PC-9 (cell line): ENCODE measurements at places on chromosomes 2 and 18. TPM values are rescaled to one million over a fixed set of nuclear protein-coding genes. Genes with fewer than 3 reads are reported as not detected.

RBM44 gene
- 0.94 and 1.5 TPM in 2 replicates for total RNA-seq

SNTG2 gene
- total RNA-seq: not detected in 2 replicates

SIX2 gene
- 10.2 and 11.9 TPM in 2 replicates for total RNA-seq

PLCL1 gene
- not detected in 2 replicates for total RNA-seq

MC2R gene
- not detected in 2 replicates for total RNA-seq

GRCh38 chr2:144156736-144157640 lies 362.9 kb downstream of the ZEB2 start:
- DNase-seq: no peak
- H3K27ac ChIP-seq: no peak overlapping the region
- H3K4me3 ChIP-seq: no peak overlapping the region
- no peaks in the 10 kb centered on the region for H3K36me3 ChIP-seq
- H3K27me3 ChIP-seq: no peaks in the 10 kb centered on the region
- no peaks in the 10 kb centered on the region for H3K4me1 ChIP-seq

GRCh38 chr2:126808929-126809328 lies 89.8 kb upstream of the TEX51 start:
- no peaks in the 10 kb centered on the region for H3K36me3 ChIP-seq
- H3K4me3 ChIP-seq: no peak overlapping the region
- no peak for DNase-seq
- H3K27ac ChIP-seq: no peak overlapping the region
- H3K4me1 ChIP-seq: no peaks in the 10 kb centered on the region

DNA sequence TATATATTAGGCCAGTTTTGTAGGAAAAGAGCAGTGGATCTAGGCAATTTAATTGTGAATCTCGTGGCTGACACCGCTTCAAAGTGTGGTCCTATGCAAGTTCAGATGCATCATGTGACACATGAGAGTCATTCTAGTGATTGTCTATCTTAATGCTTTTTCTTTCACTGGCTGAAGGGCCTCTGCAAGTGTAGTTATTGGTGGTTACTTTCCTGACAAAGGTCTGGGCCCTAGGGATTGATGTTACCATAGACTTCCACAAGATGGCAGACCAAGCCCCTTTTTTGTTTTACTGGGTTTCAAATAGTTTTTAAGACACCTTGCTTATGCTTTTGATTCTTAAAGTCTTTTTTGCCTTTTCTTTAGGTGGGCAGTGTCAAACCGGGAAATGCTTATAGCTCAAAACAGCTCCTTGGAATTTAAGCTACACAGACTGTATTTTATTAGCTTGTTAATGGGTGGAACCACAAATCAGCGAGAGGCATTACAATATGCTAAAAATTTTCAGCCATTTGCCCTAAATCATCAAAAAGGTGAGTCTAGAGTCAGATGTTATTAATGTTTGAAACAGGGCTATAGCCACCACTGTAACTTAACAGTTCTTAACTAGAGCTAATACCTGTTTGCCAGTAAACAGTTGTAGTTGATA lies 25.9 kb downstream of the CD8A start:
- no peak overlapping the region for H3K4me3 ChIP-seq
- no peaks in the 10 kb centered on the region for H3K27me3 ChIP-seq
- no peak overlapping the region for H3K27ac ChIP-seq

DNA sequence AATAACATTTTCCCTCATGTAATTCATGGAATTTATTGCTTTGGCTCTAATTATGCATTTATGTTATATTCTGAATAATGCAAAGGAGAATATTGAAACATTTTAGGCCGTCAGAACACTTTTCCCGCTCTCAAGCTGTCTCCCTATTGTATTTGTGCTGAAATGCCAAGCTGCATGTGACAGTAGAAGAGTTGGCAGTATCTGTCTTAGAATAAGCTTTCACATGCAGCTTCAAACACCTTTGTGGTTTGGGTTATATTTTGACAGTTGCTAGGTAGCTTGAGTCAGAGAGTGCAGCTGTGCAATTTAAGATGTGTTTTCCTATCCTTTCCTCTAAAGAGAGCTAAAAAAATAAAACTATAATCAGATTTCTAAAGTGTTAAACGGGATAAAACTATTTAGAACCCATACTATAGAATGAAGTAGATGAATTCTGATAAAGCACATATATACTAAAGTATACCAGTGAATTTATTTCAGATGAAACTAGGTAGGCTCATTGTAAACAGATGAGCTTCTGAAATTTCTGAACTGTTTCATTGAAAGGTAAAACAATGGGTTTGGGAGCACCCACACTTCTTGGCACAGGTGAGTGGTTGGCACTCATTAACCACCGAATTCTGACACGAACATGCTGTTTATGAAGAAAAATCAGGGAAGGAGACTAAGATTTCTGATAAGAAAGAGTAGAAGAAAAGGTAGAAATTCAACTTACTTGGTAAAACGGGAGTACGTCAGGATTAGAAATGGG lies 43.4 kb downstream of the PLCL1 start:
- no peaks in the 10 kb centered on the region for H3K36me3 ChIP-seq
- no peak for DNase-seq
- H3K27me3 ChIP-seq: no peaks in the 10 kb centered on the region; the same call in 1 of the 2 replicates
- H3K4me3 ChIP-seq: no peak overlapping the region
